ENCODE measurements at places on chromosomes 11 and 22. TPM values are rescaled to one million over a fixed set of nuclear protein-coding genes. Genes with fewer than 3 reads are reported as not detected.

The UBQLN3 gene
- total RNA-seq, result not detected

The OR52H1 gene
- not detected for total RNA-seq

The INPP5J gene
- total RNA-seq, result 0.11 TPM

The MRE11 gene
- total RNA-seq, result 51.3 TPM

DNA sequence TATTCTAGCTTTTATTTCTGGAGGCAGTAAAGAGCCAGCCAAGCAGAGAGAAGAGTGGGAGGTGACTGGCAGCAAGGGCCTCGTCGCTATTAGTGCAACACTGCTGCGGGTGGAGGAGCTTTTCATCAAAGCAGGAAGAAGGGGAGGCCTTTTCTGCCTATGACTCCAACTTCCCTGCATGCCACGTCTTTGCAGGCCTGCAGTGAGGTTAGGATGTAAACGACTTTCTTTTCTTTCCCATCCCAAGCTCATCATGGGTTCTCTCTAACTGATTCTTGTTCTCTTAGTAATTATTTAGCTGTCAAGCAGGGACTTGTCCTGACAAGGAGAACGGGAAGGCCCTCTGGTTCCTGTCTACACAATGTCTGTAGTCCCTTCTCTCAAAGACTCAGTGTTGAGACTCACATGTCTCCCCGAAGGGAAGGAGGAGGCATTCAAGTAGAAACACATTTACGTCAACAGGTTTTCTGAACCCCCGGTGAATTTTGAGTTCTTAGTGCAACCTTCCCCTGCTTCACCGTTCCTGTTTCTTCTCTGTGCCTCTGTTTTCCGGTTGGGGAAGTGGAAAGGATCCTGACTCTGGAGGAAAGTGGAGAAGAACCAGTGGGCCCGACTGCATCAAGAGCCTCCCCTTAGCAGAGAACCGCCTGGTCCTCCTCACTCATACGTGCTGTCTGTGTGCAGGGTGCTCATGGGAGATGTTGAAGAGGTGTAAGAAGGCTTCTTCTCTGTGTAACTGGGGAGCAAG lies 56.9 kb downstream of the PACS1 start:
- H3K27ac ChIP-seq, result peak overlapping the region; percentile 99
- H3K36me3 ChIP-seq, result no peaks in the 10 kb centered on the region
- DNase-seq, result peak; percentile 85
- peak overlapping the region; percentile 71 for H3K4me3 ChIP-seq
- H3K4me1 ChIP-seq, result peaks cover 77% of the 10 kb centered on the region

GRCh38 chr11:68498321-68498720 lies 37.8 kb downstream of the PPP6R3 start:
- no peaks in the 10 kb centered on the region for H3K27me3 ChIP-seq
- peaks cover 76% of the 10 kb centered on the region for H3K4me1 ChIP-seq
- H3K36me3 ChIP-seq, result peaks cover 9% of the 10 kb centered on the region
- no peak for DNase-seq
- H3K27ac ChIP-seq, result peak overlapping the region; percentile 18
- H3K4me3 ChIP-seq, result no peak overlapping the region

DNA sequence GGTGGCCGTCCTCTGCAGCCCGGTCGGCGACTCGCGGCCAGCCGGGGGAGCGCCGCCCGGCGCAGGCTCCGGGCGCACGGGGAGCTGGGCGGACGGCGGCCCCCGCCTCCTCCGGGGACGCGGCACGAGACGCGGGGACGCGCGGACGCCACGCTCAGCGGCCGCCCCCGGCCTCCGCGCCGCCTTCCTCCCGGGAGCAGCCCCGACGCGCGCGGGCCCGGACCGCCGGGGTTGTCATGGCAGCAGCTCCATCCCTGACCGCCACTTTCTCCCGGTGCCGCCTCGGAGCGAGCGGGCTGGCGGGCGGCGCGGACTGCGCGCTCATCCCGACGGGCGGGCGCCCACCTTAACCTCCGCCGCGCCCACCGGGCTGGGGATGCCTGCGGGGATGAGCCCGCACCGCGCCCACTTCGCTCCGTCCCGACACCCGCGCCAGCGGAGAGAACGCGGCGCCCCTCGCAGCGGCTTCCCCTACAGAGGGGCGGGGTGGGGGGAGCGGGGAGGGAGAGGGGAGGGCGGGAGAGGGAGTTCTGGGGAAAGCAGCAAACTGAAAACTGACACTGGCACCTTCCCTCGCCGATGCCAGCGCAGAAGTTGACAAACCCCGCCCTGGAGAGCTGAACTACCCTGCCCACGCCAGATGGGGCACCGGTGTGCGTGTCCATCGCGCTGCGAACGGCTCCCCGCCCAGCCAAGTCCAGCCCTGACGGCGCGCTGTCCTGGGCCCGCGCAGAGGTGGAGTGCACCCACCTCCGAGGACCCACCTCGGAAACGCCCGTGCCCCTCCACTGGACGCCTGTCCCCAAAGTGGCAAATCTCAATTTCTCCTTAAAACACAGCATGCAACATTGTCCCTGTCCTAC lies 588.4 kb downstream of the OPCML start:
- H3K4me3 ChIP-seq, result no peak overlapping the region
- no peak overlapping the region for H3K27ac ChIP-seq
- peaks cover 2% of the 10 kb centered on the region for H3K4me1 ChIP-seq
- no peak for DNase-seq
- no peaks in the 10 kb centered on the region for H3K36me3 ChIP-seq

DNA sequence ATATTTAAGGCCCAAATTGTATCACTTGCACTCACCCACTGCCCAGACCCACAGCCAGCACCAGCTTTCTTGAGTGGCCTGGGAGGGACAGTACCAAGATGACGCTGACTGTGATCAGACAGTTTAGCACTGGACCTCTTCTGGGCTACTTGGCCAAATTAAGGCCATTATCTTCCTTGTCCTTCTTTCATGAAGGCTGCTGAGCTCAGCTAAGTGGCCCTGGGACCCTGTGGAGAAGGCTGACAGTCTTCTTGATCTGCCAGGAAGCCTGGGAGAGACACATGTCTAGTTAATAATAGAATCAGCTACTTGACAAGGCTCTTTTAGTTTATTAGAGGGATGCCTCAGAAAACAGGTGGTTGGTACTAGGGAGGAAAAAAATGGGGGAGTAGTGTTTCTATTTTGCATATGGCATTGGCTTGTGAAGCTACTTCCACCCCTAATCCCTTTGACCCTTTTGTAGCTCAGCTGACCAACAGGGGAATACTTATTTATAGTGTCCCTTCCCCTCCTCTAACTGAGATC lies 127.9 kb upstream of the NTM start:
- no peaks in the 10 kb centered on the region for H3K4me1 ChIP-seq
- no peak overlapping the region for H3K27ac ChIP-seq
- peaks cover 17% of the 10 kb centered on the region for H3K27me3 ChIP-seq
- no peak for DNase-seq
- no peaks in the 10 kb centered on the region for H3K36me3 ChIP-seq
- H3K4me3 ChIP-seq, result no peak overlapping the region

DNA sequence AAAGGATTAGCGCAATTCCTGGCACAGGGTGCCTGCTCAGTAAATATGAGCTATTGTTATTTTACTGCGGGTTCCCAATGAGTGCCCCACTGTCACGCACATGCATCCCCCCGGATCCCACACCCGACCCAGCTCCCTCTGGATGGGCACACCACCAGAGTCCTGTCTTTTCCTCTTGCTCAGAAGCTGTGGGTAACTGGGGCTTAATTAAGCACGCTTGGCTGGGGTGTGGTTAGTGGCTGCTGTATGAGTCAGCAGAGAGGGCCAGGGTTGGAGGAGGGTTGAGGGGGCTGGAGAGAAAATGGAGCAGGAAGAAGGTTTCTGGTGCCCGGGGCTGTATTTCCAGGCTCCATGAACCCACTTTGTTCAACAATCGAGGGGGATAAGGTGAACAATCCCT lies 30.3 kb upstream of the NECTIN1 start:
- no peak overlapping the region for H3K27ac ChIP-seq
- no peaks in the 10 kb centered on the region for H3K36me3 ChIP-seq
- DNase-seq, result no peak
- no peaks in the 10 kb centered on the region for H3K4me1 ChIP-seq
- H3K27me3 ChIP-seq, result peaks cover 15% of the 10 kb centered on the region
